ENCODE measurements at places on chromosomes 3 and 15.

- DNase-seq, result no peak
Measured at GRCh38 chr3:11607816-11608215, 35.9 kb downstream of the VGLL4 start.

- DNase-seq, result no peak
Measured at GRCh38 chr3:146796078-146796477, 190.9 kb upstream of the PLSCR5 start.

DNA sequence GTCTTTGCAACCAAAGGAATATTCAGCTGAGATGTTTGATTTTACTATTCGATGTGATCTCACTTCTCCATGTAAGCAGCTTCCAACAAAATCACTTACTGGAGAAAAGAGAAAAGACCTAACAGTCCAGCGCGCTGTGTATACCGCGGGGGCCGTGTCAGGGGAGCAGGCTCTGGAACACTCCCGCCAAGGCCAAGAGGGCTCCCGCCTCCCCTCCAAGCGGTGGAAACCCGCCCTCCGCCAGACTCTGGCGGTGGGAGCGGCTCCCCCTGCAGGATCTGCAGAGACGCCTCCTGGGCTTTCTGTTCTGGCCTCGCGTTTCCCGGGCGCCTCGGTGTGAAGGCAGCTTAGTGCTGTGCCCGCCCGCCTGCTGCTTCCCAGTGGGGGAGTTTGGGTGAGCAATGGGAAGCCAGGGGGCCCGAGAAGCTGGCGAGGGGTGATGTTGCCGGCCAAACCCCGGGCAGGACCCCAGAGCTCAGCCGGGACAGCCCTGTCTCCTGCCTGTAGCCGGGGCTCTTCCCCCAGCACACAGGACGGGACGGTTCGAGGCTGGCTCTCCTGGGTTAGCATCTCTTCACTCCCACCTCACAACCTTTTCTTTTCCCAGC lies 36.3 kb downstream of the CHST14 start:
- DNase-seq, result peak; percentile 52

- no peak for DNase-seq
Measured at GRCh38 chr15:55917881-55918296, 75.5 kb downstream of the NEDD4 start.

DNA sequence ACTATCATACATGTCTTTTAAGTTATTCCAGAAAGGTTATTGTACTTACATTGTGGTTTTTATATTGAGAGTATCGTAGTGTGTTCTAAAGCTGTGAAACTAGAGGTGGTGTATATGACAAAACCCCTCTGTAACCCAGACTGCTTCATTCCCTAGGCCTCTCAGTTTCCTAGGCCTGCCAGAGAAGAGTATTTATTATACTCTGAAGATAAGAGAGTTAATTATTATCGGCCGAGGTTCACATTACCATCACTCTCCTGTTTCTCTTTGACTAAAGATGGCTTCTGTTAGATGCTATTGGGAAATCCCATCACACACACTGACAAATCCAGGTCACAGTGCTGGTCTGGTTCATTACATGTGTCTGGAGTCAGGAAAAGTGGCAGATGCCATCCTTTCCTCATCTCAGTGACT lies 20.5 kb downstream of the EXOSC7 start:
- no peak for DNase-seq

- no peak for DNase-seq
Measured at GRCh38 chr15:26970712-26971210, at the start of gene GABRG3. GABRG3 (plus strand) TSS chr15:26971181.

- no peak for DNase-seq
Measured at GRCh38 chr3:168684519-168684918, 588.8 kb upstream of the GOLIM4 start.

DNA sequence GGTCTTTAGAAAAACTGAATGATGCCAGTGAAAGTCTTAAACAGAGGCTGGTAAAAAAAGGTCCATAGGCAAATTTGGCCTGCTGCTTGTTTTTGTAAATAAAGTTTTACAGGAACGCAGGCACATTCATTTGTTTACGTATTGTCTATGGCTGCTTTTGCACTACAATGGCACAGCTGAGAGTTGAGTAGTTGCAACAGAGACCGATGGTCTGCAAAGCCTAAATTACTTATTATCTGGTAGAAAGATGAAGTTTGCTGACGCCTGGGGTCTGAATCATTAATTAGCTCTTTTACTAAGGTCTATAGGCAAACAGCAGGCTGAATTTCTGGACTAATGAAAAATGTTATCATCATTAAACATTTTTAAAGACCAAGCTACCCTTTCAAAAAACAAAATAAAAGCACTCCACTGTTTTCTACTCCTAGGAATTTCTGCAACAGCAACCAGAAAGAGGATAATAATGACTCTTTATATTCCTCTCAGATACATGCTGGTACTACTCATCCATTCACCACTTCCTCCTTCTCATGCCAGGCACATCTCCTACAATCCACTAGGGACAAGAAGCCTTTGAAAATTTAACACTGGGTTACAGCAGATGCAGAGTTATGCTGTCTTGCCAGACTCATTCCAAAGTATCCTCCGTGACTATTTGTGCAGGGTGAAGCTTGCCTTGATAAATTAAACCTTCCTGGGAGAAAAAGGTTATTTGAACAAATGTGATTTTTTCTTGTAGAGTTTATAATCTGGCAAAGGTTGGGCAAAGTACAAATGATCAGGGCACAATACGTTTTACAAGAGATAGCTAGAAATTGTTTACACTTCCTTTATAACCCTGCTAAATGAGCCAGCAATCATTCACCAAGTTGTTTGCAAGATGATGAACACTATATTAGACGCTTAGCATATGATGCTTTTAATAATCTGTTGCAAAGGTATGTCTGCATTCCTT lies 6.0 kb downstream of the GATM start:
- no peak for DNase-seq

- no peak for DNase-seq
Measured at GRCh38 chr15:81117136-81117535, 16.9 kb upstream of the CFAP161 start.

GRCh38 chr15:63277893-63278456 lies 570 bp downstream of the APH1B start:
- no peak for DNase-seq
